T-helper 2 cell treated with Interferon-gamma antibody and Interleukin-4, amounts not matched to agents 5 μg/mL and 100 μg/mL, for 36 hours (primary cell): ENCODE measurements at places on chromosomes 6 and 20.

- no peak for DNase-seq
Observed at GRCh38 chr6:28661097-28661713, 135.5 kb downstream of the GPX5 start.

DNA sequence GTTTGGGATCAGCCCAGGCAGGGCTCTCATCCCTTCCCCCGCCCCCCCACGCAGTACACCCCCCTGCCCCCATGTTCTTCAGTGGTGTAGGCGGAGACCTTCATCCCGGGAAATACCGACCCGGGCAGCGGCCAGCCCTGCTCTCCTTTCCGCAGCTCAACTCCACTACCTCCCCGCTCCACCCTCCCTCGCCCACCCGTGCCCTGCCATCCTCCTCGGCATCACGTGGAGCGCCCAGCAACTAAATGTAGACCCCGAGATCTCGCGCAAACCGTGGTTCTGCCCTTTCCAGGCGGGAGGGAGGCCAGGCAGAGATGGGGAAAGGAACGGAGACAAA lies 1932.2 kb upstream of the DEFB115 start:
- no peak for DNase-seq

GRCh38 chr20:11101243-11101642 lies 427.4 kb upstream of the JAG1 start:
- DNase-seq, result no peak

GRCh38 chr6:170522565-170523183 lies 30.4 kb downstream of the PSMB1 start:
- no peak for DNase-seq

DNA sequence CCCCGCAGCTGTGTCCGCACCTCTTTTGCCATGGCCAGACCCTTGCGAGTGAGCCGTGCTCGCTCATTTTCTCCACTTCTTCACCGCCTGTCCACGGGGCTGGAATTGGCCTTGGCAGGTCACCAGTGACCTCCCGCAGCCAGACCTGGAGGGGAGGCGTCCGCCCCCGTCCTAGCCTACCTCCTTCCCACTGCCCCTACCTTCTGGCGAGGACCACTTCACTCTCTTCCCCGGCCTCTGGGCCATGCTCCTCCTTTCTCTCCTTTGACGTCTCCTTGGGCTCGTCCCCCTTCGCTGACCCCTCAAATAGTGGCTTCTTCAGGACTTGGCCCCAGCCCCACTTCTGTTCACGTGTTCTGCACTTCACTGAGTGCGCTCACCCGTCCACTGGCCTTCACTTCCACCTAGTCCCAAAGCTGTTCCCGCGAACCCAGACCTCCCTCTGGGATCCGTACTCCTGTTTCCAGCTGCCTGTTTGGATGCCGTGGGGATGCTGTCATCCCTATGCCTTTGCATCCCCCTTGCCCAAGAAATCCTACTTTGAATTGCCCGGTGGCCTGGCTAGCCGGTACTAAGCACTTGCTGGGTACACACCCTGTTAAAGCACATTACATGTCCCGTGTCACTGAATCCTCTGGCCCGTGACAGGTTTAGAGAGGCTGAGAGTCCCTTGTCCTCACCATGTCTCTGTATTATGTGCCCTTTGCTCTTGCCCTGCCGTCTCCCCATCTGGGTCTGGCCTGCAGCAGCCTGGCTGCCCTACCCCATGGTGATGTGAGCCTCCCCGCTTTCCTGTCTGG lies 33.0 kb downstream of the SPATA2 start:
- no peak for DNase-seq

GRCh38 chr6:75103431-75103830 lies 102.4 kb downstream of the COL12A1 start:
- no peak for DNase-seq

DNA sequence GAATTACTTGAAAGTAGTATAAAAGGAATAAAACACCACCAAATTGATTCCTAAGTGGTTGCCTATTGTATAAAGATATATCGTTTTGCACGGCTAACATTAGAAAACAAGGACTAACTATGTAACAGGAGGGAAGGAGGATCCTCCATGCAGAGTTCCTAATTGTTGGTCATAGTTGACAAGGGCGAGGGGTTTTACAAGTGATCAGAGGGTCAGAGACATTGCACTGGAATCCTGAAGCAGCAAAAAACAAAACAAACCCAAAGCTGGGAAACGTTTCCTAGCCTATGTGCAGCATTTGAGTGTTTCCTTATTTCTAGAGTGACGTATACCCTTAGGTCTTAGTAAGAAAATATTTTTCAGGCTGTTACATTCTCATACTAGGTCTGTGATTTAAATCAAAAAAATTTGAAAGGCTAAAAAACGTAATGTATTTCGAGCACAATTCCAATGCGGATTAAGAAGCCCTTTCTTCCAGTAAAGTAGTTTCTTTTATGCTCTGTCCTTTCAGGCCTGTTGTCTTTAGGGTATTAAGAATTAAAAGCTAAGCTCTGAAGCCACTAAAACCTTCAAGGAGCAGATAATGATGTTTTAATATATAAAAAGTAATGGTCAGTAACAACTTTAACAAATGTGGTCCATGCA lies 373.8 kb upstream of the MMS22L start:
- no peak for DNase-seq

- no peak for DNase-seq
Observed at GRCh38 chr6:42400886-42401612, 50.7 kb downstream of the TRERF1 start.
